ENCODE measurements at places on chromosomes 7 and 10.
A peak's percentile ranks its signal among the peaks of the same experiment; 100 is the strongest.

- no peak for DNase-seq
These were observed 86.4 kb downstream of the WDR37 start for GRCh38 chr10:1142596-1142995.

- DNase-seq: no peak
These were observed 251.2 kb upstream of the PPP2R2D start for GRCh38 chr10:131649617-131650016.

GRCh38 chr10:5396556-5397300 is 7.9 kb downstream of the TUBAL3 start:
- no peak for DNase-seq

DNA sequence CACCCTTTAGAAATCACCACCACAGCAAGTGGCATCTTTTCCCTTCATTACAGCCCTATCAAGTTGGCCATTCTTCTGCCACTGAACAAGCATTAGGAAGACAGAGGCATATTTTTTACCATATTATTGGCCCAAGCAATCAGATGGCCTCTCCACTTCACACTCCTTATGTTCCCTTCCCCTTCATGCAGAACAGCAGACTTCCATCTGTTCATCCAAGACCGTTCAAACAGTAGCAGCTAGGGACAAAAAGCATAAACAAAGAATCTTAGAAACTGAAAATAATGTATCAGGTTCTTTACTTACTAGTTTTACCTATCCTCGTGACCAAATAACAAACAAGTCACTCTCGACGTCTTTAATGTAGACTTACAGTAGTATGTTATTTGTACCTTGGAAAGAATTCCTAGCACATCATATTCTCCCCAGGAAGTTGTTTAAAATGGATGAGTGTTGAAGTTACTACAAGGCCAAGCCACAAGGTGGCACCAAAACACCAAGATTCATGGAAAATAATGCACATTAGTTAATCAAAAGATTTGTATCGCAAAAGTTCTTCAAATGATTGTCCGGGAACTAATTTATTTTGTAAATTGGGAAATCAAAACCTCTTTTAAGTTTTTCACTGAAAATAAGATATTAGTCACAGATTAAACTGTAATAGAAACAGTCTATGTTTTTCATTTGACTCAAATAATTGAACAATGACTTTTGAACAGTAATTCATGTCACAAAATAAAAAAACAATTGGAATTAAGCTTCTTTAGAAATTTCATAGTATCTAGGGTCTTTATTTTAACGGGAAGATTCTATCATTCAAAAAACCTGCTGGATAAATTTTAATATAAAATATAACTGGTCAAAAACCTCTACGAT is 112.1 kb downstream of the VPS41 start:
- DNase-seq: no peak

- DNase-seq: no peak
These were observed 247.3 kb downstream of the SEMA3A start for GRCh38 chr7:83947260-83947659.

DNA sequence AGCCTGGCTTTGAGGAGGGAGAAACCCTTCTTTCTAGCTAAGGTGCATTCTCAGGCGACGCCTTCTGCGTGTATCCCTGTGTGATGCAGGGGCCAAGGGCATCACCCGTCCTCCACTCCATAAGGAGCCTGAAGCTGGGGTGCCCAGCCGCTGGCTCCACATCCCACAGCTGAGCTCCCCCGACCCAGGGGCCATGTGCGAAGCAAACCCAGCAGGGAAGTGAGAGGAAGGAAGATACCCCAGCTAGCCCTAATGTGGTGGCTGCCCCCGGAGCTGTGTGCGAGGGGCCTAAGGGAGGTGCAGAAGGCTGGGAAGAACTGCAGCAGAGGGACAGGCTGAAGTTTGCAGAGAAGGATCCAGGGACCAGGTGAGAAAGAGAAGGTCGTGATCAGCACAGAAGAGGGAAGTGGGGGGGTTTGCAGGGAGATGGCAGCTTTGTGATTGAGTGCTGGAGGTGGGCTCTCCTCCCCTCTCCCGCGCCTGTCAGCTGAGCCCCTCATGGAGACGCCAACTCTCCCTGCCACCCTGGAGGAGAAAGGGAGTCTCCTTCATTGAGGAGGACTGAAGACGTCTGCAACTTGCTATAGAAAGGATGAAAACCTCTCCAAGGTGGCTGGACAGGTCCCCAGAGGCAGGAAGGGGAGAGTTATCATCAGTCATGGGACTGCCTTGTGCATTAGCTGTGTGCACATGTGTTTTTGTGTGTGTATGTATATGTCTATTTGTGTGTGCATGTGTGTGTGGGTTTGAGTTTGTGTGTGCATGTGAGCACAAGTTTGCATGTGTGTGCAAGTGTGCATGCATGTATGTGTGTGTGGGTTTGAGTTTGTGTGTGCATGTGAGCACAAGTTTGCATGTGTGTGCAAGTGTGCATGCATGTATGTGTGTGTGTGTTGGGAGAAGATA is 3.5 kb upstream of the CALML5 start:
- DNase-seq: no peak

DNA sequence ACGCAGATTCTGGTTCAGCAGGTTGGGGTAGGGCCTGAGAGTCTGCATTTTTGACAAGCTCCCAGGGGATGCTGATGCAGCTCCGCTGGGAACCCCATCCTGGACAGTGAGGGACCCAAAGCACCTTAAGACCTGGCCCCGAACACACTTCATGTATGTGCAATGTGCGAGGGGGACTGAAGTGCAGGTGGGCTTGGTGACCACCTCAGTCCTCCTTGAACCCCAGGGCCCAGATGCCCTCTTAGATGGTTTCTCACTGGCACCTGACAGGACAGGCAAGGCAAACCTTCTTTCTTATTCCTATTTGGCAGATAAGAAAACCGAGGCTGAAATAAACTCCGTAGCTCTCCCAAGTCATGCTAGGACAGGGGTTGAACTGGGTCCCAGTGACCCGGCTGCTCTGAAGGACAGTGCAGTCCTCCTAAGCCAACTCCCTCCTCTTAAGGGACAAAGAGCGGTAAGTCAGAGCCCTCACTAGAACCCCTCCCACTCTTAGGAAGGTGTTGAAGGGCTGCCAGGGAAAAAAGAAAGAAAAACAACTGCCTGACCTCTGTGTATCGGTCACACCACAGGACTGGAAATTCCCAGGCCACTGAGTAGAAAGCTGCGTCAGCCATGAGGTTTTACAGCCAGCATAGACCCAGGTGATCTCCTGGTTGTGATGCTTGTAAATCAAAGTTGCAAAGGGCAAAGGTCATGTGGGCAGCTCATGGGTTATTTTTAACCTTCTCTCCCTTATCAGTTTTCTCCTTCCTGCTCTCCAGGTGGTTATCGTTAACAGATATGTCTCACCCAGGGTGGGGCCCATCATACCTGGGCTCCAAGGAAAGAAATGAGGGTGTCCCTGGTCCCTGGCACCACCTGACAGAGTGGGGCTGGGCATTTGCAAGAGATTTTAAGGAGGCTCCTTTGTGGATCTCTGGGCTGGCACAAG is 90.9 kb upstream of the SMNDC1 start:
- DNase-seq: peak; percentile 51

- DNase-seq: no peak
These were observed 5.7 kb upstream of the TAS2R40 start for GRCh38 chr7:143216151-143216550.

GRCh38 chr10:97217299-97217698 is 31.5 kb upstream of the SLIT1 start:
- no peak for DNase-seq

GRCh38 chr7:123811056-123811455 is 33.9 kb upstream of the HYAL4 start:
- no peak for DNase-seq

- no peak for DNase-seq
These were observed 234.9 kb downstream of the EBF3 start for GRCh38 chr10:129728905-129729795.

DNA sequence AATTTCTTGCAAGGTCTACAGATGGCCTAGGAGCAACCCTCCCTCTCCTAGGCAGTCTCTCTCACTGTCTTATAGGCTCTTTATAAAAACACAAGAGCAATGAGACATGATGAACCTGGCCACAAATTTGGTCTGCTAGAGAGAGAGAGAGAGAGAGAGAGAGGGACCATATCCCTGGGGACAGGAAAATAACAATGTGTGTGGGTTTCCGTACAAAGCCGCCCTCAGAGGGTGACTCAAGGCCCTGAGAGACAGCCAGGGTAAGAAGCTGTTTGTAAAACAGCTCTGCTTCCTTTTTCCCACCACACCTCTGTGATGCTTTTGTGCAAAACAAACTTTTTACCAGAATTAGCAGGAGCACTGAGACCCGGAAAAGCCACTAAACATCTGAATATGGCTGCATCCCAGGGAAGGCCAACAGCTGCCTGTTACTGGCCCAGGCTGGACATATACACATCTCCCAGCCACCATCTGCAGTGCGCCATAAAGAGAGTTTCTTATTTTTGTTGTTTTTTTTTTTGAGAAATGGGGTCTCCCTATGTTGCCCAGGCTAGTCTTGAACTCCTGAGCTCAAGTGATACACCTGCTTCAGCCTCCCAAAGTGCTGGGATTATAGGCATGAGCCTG is 18.4 kb downstream of the GIMAP5 start:
- DNase-seq: no peak

GRCh38 chr10:27355918-27356573 is 115.4 kb upstream of the ACBD5 start:
- no peak for DNase-seq

DNA sequence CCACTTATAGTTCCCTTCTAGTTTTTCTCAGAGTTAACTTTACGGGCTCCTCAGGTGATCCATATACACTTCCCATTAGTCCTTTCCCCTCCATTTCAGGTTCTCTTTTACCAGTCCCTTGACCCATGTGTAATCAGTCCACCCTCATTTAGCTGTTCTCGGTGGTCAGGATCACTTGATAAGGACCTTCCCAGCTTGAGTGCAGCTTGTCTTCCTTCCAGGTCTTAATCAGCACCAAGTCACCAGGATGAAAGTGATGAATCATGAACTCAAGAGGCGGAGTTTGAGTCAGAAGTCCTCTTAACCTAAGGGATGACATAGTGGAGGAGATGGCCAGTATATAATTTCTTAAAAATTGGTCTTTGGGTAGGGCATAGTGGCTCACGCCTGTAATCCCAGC is 63.1 kb upstream of the CNTNAP2 start:
- DNase-seq: no peak

DNA sequence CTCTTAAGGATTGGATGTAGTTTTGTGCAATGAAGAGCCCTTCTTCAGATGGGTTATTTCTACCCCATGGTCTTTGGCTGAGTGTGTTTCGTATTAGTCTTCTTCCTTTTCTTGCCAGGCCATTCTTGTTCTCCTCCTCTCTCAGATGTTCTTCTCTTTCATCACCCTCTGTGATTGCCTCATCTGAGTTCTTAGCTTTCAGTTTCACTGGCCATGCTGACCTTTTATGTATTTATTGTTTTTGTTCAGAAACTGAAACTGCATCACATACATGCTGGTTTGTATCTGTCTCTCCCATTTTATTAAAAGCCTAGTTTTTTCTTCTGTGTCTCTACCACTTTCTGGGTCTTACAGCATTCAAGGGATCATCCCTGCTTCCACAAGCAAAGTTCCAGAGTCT is 21.7 kb upstream of the PCGF5 start:
- DNase-seq: no peak

DNA sequence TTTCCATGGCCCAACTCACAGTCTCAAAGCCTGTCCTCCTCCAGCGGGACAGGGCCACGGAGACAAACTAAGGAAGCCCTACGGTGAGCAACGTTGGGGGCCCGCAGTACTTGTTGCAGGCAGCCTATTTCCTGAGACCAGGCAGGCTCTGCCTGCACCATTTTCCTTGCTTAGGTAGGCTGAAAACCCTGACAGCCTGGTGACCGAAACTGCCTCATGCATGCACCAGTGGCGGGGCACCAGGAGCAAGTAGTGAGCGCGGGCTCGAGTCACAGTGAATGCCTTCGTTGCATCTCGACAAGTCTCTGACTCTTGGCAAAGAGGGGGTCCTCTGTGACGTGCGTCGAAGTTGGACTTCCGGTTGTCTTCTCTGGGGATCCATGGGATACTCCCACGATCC is 23.3 kb upstream of the ZNF273 start:
- DNase-seq: no peak

DNA sequence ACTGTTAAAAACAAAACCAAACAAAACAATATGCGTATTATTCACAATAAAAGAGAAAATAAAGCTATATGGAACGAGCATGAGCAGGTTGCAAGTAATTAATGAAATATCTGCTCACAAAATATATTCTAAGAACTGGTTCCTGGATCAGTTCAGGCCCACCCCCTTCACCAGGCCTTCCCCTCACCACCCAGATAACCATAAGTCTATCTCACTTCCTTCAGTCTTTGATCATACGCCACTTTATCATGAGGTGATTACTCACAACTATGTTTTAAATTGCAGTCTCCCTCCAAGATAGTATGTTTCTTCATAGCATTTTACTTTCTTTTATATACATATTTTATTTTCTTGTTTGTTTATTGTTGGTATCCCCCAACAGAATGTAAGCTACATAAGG is 263.1 kb upstream of the HGF start:
- no peak for DNase-seq

DNA sequence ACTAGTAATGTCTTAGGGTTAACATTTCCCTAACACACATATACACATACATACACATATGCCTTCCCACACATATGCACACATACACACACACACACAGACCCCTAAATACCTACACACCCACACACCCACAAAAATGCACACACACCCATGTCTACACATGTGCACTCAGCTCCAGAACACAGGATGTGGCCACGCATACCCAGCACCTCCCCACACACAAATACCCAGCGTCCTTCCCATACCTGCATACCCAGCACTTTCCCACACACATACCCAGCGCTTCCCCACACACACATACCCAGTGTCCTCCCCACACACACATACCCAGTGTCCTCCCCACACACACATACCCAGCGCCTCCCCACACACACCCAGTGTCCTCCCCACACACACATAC is 534.9 kb downstream of the DNAJB6 start:
- DNase-seq: no peak

DNA sequence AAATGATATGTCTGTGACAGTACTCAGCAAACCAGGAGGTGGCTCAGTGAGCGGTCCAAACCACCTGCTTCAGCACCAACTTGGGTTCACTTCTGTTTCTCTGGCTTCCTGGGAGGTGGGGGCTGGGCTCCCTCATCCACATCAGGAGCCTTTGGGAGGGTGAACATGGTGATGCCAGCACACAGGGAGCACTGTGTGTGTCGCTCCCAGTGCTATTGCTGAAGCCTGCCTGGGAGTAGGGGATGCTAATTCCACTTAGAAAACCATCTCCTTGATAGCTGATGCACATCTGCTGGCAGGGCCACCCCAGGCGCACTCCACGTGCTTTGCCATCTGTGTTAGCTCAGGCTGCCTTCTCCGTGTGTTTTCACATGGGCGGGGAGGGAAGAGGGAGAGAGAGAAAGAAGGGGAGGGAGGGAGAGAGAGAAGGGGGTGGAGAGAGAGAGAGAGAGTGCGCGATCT is 58.0 kb downstream of the RAMP3 start:
- no peak for DNase-seq

- DNase-seq: no peak
These were observed 960.7 kb upstream of the CELF2 start for GRCh38 chr10:10056961-10057360.

Measured in GM12892 (cell line).